Stimulated activated CD8-positive, alpha-beta memory T cell treated with anti-CD3 and anti-CD28 coated beads, Interleukin-4, amount 100 ng/mL, for 1 hour (primary cell): ENCODE measurements at places on chromosomes 3 and 15.

- no peak for DNase-seq
Observed at GRCh38 chr3:177441813-177442646, 244.7 kb upstream of the TBL1XR1 start.

GRCh38 chr3:98978068-98978811 lies 76.7 kb upstream of the DCBLD2 start:
- no peak for DNase-seq

- DNase-seq, result no peak
Observed at GRCh38 chr3:76047368-76047767, 262.0 kb upstream of the ZNF717 start.

DNA sequence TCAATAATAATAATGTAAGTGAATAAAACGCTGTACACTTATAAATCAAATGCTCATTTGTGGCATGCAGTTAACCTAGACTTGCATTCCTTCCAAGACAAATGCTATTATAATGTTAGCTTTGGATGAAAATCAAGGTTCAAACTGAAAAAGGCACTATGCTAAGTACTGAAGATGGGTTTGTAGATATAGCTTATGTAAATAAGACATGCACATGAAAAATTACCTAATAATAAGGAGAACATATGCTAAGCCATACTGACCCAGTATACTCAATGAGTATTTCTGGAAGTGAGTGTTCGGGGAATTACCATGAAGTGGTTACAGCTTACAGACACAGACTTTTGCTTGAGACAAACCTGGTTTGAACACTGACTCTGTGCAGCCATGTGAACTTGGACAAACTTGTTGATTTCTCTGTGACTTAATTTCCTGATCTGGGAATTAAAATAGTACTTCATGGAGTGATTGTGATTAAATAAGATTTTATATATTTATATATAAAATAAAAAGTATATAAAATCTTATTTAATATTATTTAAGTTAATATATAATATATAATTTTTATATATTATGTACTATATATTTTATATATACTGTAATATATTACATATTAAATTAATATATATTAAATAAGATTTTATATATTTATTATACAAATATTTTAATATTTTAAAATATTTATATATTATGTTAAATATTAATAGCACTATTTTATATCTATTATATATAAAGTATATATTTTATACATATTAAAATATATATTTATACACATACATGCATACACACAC lies 159.2 kb downstream of the ZPLD1 start:
- no peak for DNase-seq

GRCh38 chr3:11606865-11607440 lies 36.8 kb downstream of the VGLL4 start:
- DNase-seq, result no peak

DNA sequence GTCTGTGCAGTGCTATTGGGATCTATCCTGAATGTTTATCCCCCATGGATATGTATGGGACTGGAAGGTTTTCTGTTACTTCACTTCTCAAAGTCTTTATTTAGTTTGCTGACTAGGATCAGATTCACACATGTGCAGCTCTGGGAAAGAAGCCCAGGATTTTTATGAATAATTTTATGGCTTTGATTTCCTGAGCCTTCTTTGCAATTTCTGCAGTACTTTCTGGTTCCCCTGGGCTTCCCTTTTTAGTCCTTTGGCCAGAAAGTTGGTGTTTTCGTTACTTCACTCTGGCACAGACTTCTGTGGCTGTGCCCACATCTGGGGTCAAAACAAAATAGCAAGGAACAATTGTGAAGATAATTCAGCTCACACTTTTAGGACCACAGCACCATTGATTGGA lies 721.0 kb downstream of the OTOL1 start:
- DNase-seq, result no peak

DNA sequence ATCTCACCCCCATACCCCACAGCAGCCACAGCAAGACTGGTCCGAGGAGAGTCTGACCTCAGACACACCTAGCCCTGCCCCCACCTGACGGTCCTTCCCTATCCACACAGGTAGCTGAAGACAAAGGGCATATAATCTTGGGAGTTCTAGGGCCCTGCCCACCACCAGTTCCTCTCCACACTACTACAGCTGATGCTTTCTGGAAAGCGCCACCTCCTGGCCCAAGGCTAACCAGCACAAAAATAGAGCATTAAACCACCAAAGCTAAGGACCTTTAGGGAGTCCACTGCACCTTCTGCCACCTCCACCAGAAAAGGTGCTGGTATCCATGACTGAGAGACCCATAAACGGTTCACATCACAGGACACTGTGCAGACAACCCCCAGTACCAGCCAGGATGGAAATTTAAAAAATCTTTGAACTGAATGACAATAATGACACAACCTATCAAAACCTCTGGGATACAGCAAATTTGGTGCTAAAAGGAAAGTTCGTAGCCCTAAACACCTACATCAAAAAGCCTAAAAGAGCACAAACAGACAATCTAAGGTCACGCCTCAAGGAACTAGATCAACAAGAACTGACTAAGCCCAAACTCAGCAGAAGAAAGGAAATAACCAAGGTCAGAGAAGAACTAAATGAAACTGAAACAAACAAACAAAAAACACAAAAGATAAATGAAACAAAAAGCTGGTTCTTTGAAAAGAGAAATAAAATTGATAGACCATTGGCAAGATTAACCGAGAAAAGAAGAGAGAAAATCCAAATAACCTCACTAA lies 122.1 kb upstream of the TPRG1 start:
- DNase-seq, result no peak

- no peak for DNase-seq
Observed at GRCh38 chr3:154766765-154767503, 313.2 kb upstream of the MME start.

DNA sequence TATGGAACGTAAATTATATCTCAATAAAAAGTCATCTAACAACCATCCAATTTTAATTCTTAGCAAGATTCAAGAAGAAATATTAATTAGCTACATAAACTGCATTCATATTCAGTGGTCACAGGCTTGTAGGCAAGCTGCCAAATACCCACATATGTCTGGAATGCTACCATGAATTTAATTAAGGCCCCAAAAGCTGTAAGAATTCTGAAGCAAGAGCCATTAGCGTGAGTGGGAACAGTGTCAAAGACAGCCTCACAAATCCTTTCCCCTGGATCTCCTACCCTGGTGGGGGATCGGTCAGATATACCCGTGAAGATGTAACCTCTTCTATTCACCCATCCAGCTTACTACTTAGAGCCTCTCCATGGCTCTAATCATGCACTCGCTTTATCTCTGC lies 40.0 kb downstream of the ATG7 start:
- no peak for DNase-seq

GRCh38 chr3:150110097-150110496 lies 139.4 kb upstream of the PFN2 start:
- no peak for DNase-seq

- DNase-seq, result no peak
Observed at GRCh38 chr15:59741274-59741906, 52.3 kb upstream of the BNIP2 start.

DNA sequence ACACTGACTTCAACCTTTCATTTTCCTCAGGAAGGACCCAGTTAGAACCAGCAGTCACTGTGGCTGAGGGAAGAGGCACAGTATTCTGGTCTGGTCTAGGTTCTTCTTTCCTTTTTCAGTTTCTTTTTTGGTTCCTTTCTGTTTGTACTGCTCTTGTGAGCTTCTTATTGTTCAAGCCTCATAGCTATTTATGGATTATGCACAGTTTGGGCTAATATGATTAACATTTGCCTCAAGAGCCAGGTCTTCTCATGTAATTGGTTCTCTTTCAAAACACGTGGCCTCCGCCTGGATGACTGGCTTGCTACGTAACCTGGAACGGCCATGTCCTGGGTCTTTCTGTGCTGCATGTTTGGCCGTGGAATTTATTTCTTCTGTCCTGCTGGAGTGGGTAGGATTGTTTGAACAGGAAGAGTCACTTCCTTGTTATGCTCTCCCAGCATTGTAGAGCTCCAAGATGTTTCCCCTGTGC lies 43.3 kb downstream of the RBMS3 start:
- no peak for DNase-seq

- no peak for DNase-seq
Observed at GRCh38 chr3:22117751-22118346, 366.8 kb upstream of the ZNF385D start.

- no peak for DNase-seq
Observed at GRCh38 chr3:71008350-71008935, 575.1 kb downstream of the FOXP1 start.

DNA sequence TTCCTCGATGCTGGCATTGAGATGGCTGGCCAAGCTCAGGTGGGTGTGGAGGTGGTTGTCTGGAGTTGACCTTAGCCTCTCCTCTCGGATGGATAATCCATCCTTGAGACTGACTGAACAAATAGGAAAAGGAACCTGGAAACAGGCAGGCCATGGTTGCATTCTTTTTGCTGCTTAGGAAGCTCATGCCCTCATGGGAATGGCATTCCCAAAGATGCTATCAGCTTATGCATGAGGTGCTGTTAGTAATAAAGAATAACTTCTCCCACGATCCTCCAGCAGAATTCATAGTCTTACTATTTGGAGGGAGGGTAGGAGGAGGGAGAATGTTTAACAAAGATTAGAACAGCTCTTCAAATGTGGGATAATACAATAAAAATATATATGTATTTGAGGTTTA lies 303.0 kb upstream of the TPM1 start:
- no peak for DNase-seq

DNA sequence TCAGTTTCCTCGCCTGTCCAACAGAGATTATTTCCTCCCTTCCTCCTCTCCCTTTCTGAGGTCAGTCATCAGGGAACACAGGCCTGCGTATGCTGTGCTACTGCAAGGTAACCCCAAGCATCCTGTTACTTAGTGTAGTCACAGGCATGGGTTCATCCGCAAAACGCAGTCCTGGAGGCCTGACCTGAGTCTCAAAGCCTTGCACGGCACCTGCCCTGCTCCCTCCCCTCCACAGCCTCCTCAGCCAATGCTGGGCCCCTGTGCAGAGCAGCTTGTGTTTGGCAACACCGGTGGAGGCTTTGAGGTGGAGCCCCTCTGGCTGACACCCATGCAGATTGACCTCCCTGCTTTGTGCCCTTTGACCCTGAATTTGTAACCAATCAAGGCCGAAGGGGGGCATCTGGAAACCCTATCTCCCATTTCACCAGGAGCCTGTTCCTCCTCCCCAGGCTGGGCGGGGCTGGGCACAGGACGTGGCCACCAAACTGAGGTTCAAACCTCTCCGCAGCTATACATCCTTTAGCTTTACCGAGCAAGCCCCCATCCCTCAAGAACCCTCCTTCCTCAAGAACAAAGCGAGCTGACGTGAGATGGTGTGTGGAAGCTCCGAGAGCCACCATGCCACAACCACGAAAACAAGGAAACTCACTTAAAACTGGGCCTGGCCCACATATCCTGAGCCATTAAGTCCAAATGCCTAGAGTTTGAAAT lies 21.5 kb downstream of the TKT start:
- DNase-seq, result no peak

DNA sequence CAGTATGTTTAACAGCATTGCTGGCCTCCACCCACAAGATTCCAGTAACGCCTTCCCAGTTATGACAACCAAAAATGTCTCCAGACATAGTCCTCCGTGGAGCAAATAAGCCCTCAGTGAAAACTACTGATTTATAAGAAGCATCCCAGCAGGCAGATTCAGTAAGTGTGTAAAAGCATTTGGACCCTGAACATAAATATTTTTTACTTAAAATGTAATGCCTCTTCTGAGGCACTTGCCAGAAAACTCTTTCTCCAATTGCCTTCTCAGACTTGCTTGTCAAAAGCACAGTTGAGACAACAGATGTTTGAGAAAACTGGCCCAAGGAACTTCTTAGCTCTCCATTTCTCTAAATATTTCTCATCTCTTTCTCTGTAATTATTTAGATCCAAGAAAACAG lies 31.8 kb upstream of the DCLK3 start:
- no peak for DNase-seq

GRCh38 chr3:178480795-178481194 lies 55.4 kb upstream of the KCNMB2 start:
- DNase-seq, result no peak

DNA sequence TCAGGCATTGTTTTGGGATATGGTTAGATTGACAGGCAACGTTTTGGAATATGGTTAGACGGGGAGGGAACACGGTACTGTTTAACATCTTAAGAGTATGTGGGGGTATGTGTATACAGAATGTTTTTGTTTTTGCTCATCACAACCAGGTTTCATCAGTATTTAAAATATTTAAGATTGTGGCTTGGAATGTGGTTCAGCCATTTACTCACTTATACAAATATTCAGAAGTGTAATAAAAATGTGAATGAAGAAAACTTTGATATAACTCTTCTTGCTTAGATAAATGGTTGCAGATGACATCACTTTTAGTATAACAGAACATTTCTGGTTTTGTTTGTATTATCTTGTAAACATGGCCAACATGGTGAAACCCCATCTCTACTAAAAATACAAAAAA lies 3.9 kb upstream of the PAK2 start:
- no peak for DNase-seq

DNA sequence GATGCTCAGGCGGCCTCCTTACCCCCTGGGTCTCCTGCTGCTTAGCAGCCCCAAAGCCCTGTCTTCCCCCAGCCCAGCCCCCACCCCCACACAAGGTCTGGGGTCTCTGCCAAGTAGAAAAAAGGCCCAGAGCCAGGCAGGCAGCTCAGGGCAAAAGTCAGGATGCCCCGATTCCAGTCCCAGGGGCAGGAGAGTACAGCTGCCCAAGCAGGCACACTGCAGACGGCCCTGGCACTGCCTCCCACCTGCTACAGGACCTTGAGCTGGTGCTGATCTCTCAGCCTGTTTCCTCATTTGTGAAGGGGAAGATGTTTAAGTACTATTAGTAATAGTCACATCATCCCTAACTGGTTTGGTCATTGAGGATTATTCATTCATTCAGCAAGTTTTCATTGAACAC lies 12.6 kb downstream of the TMEM43 start:
- no peak for DNase-seq

DNA sequence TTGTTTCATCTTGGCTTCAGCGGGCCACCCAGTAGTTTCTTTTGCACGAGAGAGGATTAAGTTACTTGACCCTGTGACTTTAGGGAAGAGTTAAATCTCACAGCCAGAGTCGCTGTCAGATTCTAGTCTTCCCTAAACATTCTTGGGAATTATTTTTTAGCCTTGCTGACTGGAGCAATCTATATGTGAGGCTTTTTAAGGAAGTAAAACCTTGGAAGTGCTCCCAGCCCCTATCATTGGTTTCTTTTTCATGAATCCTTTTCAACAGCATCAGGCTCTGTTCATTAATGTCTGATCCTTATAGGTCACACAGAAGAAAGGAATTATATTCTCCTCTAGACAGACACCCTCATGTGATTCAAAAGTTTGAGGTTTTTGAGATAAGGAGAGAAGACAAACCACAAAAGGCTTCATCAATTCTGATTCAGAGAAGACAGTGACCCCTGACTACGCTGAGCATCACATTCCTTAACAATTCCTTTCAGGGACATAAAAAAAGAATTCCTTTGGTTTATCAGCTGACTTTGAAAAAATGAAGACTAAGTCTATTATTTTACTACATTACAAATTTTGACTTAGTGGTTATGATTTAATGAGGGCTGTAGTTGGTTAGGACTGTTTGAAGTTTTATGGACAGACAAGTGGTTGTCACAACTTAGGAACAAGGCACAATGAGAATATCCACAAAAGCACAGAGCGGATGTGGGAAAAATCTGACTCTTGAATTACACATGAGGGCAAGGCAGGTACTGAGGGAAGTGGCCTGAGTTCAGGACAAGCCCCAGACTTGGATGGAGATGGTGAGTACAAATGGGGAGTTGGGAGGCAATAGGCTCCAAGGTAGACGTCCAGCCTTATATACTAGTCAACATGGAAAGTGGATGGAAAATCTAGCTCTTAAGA lies 171.1 kb upstream of the STT3B start:
- DNase-seq, result no peak

- DNase-seq, result no peak
Observed at GRCh38 chr15:58518626-58519025, 86.8 kb downstream of the LIPC start.
